ENCODE measurements at places on chromosomes 2 and 18.
A peak's percentile ranks its signal among the peaks of the same experiment; 100 is the strongest.

DNA sequence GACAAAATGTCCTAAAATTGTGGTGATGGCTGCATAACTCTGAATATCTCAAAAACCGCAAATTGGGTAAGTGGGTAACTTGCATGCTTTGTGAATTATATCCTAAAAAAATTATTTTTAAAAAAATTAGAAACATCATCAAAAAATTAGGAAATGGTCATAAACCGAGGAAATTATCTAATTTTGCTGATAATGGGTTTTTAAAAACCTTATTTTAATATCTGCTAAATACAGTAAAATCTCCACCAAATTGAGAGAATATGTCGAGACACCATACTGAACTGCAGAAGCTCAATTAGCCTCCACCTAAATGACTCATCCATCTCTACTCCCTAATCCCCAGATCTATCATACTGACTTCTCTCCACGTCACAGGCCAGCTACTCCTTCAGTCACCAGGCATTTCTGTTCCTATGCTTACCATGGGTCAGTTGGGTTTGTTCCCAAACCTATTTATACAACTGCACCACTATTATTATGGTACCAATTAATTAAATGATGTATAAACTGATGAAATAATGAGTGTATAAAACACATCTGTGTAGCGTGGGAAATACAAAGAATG lies 36.1 kb downstream of the SPIRE1 start:
- no peak for DNase-seq

GRCh38 chr2:11411768-11412448 lies 54.1 kb downstream of the E2F6 start:
- no peak for DNase-seq

DNA sequence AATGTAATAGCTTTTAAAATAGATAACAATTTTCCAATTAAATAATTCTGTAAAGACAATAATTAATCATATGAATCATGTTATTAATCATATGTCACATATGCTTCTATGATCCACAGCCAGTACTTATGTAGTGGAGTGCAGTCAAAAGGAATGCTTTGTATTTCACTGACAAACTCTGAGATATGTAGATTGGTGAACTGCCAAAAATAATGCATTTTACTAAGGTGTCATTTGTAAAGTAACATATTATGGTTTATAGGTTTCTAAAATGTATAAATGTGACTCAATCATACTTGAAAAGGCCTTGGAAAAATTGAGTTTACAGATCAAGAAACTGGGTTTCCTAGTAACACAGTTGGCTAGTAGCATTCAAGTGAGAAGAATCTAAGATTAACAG lies 93.8 kb upstream of the KCNH7 start:
- no peak for DNase-seq

GRCh38 chr2:64608867-64609226 lies 44.9 kb downstream of the SERTAD2 start:
- no peak for DNase-seq

GRCh38 chr2:75787532-75788132 lies 76.9 kb upstream of the GCFC2 start:
- no peak for DNase-seq

- no peak for DNase-seq
These were observed 326.4 kb upstream of the SPHKAP start for GRCh38 chr2:228507870-228508269.

DNA sequence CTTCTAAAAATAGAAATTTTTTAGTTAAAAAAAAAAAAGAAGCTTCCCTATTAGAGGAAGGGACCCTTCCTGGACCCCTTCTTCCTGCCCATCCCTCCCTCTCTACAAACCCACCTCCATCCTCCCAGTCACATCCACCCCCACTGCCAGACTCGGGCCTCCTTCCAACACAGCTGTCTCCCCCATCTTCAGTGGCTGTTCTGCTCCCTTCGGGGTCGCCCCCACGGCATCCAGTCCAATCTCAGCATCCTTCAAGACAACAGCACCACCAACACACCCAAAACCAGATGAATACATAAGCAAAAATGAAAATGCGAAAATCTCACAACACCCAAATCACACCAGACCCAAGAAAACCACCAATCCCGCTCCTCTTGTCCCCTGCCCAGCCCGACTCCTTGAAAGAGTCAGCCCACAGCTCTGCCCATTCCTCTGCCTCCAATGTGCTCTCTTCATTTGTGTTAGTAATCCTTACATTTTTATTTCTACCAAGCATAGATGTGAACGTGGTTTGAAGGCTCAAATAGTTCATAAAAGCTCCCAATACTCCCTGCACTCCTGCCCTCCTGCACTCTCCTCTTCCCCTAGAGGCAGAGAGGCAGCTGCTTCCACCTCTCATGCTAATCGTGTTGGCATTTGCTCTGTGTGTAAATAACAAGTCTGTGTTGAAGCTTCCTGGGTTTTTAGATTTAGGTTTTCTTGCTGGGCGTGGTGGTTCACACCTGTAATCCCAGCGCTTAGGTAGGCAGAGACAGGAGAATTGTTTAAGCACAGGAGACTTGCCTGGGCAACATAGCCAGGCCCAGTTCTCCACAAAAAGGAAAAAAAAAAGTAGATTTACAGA lies 37.0 kb downstream of the MAL start:
- DNase-seq, result no peak

DNA sequence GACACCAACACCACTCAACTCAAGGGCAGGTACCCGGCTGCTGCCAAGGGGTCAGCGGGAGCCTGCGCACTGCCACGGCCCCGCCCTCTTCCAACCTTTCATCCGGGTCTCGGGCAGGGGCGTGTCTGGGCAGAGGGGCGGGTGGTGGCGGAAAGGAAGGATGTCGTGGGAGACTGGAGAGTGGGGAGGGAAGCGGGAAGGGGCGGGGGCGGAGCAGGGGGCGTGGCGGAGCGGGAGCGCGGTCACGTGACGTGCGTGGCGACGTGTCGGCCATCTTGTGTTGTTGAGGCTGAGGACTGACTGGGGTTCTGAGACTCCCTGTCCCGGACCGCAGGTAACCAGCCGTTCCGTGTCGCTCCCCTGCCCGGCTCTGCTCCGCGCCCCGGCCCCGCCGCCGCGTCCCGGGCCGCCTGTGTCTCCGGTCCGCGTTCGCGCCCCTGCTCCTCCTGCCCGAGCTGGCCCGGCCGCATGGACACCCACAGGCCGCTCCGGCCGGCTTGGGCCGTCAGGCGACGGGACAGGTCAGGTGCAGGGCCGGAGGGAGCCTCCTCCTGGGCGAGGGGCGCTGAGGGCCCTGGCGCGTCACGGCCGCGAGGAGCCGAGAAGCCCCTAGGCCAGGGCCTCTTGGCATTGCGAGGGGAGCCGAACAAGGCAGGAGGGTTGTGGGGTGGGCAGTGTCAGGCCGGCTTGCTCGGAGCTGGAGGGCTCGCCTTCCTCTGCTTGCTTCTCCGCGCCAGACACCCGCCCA lies at the start of gene GIGYF2:
Gene GIGYF2, plus strand, starts transcription at position 273 of the 748 bp plus-strand sequence. CDS start 37,867 bp downstream, outside the sequence.
- peak; percentile 86 for DNase-seq

GRCh38 chr2:42575458-42576064 lies 7.1 kb downstream of the MTA3 start:
- DNase-seq, result no peak

GRCh38 chr18:1777843-1778242 lies 793.5 kb downstream of the METTL4 start:
- no peak for DNase-seq

DNA sequence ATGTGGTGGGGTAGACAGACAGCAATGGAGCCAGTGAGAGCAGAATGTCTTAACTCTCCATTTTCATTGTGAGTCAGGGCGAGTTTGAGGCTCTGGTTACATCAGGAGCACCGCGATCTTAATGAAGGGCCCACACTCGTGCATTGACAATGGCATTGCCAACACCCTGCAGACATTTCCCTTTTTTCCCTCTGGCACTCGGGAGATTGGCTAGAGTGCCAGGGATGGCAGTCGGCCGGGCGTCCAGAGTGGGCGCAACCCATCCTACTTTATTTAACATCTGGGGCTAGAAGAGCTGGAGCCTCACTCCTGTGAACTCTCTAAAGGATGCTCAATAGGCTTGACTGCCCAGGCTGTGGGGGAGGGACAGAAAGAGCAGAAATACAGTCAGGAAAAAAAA lies 9.7 kb downstream of the PROKR1 start:
- no peak for DNase-seq

GRCh38 chr2:188884517-188884916 lies 89.7 kb upstream of the COL3A1 start:
- DNase-seq, result no peak

GRCh38 chr2:43038034-43038695 lies 188.2 kb downstream of the ZFP36L2 start:
- no peak for DNase-seq

DNA sequence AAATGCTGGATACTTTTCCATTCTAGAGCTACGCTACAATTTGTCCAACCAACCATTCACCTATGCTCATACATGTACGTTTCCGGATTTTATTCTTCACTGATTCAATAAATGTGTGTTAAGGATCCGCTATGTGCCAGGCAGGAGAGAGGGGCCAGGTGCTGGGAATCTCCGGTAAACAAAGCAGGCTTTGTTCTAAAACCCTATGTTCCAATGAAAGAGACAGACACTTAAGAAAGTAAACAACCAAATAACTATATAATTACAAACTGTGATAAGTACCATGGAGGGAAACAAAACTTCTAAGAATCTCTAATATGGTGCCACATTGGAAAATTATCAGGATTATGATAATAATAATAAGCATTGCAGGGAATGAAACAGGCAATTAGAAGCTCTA lies 22.2 kb upstream of the POMC start:
- no peak for DNase-seq

DNA sequence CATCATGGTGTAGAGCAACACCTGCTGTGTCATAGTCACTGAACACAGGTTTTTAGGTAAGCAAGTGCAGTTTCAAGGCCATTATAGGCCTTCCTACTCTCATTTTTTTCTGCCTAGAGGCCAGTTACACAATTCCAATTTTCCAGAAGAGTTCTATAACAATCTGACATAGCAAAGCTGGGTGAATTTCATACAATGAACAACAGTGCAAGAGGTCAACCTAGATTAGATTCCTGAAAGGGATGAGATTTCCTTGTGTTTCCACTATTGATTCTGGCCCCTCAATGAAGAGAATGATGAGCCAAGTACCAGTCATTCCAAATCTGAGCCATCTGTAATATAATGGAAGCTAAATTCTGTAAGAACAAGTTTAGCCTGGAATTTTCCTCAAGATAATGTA lies 15.3 kb upstream of the CD28 start:
- DNase-seq, result no peak

DNA sequence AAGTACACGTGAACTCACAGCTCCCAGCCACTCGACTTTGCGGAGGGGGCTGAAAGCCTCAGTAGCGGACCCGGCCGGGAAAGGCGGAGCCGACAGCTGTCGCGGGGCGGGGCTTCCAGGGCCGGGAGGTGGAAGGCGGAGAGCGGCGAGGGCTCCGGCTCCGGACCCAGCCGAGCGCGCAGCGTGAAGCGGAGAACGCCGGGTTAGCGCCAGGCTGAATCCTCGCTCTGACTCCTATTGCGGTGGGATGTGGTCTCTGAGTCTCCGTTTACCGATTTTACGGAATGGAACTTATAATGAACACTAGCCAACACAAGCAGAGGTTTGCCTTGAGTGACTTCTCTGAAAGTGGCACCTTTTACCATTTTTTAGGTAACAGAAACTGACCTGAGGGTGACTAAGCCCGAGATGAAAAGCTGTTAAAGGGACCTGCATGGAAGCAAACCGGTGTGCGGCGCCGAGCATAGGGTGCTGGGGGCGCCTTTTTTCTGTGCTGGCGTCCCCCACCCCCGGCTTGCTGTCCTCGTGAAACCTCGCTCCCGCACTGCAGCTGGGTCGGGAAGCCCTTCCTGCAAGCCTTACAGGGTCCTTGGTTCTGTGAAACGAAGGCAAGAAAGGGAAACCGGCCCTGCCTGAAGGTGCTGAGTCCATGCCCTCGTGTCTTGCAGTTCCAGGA lies 72.9 kb downstream of the EN1 start:
- no peak for DNase-seq

GRCh38 chr2:239238839-239239606 lies 161.8 kb downstream of the HDAC4 start:
- no peak for DNase-seq

DNA sequence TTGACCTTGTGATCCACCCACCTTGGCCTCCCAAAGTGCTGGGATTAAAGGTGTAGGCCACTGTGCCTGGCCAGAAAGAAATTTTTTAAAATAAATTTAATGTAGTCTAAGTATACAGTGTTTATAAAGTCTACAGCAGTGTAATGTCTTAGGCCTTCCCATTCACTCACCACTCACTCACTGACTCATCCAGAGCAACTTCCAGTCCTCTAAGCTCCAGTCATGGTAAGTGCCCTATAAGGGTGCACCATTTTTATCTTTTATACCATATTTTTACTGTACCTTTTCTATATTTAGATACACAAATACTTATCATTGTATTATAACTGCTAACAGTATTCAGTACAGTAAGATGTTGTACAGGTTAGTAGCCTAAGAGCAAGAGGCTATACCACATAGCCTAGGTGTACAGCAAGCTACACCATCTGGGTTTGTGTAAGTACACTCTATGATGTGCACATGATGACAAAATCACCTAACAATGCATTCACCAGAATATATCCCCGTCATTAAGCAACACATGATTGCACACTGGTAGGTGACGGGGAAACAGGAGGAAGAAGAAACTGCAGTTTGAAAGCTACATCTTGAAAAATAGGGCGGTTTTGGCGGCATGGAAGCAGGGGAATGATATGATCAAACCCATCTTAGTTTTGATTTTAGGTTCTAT lies 105.1 kb upstream of the ITGB6 start:
- no peak for DNase-seq

GRCh38 chr18:74040459-74041332 lies 106.9 kb downstream of the FBXO15 start:
- DNase-seq, result peak; percentile 36

DNA sequence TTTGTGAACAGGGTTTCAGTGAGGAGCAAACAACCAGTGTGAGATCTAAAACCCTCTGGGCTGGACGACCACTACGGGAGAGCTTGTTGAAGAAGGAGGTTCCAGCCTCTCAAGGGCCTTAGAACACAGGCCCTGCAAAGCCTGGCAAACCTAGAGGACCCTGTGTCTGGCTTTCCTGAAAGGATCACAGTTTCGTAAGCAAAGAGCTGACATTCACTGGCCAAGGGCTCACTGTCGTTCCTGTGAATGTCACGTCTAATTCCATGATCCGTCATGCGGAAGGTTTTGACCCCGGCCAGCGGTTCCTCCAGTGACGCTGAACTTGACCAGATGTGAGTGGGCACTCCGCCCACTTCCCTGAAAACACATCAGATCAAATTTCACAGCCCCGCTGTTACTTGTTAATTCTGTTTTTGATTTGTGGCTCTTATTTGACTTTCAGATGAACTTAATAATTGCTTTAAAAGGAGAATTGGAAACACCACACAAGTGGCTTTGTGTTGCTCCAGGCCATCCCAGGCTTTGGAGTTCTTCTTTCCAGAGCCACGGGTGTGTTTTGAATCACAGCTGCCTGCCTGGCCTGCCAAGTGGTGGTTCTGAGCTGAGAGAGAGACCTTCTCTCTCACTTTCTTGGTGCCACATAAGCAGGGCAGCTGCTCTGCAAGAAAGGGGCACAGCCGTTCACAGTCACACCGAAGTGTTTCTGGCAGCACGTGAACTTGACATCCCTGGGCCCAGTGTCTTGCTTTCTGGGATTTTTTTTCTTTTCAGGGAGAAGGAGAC lies 308.4 kb downstream of the NDUFA10 start:
- no peak for DNase-seq

- no peak for DNase-seq
These were observed 365.9 kb upstream of the HS6ST1 start for GRCh38 chr2:128684523-128684922.
